ENCODE measurements at places on chromosomes 12 and 14. TPM values are rescaled to one million over a fixed set of nuclear protein-coding genes. Genes with fewer than 3 reads are reported as not detected.

The CMA1 gene
- not detected for total RNA-seq

DNA sequence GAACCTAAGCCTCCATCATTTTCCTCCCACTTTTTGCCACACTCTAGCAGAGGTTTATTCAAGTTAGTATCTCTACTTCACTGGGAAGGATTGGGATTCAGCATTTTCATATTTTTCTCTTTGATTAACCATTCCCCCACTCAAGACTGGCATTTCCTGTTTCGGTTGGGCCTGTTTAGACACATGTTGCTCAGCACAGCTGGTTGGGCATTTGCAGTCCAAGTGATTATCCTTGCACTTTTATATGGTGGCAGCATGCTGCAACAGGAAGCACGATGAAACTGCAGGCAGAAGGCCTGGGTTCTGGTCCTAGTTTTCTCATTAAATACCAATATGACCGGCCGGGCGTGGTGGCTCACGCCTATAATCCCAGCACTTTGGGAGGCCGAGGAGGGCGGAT is 182.9 kb upstream of the GRIN2B start:
- no peak for DNase-seq

The LTBP2 gene
- 189 TPM for total RNA-seq

The KRAS gene
- 26.5 TPM for total RNA-seq

- DNase-seq = no peak
Measured at GRCh38 chr12:1103632-1104031, 112.6 kb downstream of the ERC1 start.

The CD163L1 gene
- 1.2 TPM for total RNA-seq

GRCh38 chr12:7264538-7264937 is 39.3 kb upstream of the ACSM4 start:
- no peak for DNase-seq

The FAM186B gene
- 0.42 TPM for total RNA-seq

DNA sequence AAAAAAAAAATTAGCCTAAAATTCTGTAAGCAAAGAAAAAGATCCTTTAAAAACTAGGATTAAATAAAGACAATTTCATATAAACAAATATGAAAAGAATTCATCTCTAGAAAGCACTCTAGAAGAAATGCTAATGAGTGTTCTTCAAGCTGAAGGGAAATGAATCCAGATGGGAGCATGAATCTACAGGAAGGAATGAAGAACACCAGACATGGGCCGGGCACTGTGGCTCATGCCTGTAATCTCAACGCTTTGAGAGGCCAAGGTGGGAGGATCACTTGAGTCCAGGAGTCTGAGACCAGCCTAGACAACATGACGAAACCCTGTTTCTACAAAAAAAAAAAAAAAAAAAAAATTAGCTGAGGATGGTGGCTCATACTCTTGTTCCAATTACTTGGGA is 297.2 kb downstream of the FBXL14 start:
- no peak for DNase-seq

DNA sequence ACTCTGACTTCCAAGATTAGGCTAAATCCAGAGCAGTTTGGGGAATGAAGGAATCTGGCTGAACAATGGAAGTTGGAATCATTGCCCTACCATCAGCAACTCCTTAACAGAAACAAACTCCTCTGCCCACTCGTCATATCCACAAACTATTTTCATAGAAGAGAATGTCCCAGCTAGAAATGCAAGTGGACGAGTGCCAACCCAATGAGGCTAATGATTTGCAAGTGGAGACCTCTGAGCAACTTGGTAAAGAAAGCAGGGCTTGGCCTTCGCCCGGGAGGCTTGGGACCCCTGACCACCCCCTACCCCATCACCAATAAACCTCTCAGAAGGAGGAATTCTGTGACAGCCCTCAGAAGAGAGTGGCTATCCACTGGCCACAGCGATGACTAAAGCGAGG is 40.0 kb upstream of the DDX11 start:
- DNase-seq = no peak

GRCh38 chr12:93139028-93139665 is 210.1 kb upstream of the EEA1 start:
- DNase-seq = no peak

DNA sequence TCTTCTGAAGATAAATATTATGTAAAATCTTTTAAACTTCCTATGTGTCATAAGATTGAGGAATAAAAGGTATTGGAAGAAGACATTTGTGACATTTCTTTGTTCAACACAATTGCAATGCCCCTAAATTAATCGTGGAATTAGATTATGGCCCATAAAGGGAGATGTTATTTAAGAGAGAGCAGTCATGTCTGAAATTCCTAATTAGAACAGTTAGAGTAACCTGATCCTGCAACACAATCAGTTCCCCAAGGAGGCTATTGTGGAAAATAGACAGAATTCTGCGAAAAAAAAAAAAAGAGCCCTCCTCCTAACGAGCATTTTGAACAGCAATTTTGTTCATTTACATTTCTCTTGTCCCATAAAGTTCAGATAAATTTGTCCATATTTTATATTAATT is 339.5 kb downstream of the PAWR start:
- DNase-seq = no peak

GRCh38 chr14:48686650-48687049 is 899.5 kb downstream of the RPS29 start:
- no peak for DNase-seq

DNA sequence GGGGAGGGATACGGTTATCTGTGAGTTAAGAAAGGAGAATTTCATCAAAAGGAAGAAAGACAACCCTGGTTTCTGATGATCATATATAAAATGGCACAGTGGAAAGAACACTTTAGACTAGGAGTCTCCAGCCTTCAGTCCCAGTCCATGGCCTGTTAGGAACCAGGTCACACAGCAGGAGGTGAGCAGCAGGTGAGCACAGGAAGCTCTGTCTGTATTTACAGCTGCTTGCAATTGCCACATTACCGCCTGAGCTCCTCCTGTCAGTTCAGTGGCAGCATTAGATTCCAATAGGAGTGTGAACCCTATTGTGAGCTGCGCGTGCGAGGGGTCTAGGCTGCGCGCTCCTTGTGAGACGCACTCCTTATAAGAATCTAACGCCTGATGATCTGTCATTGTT is 137.9 kb downstream of the BTG1 start:
- DNase-seq = no peak

GRCh38 chr12:2443776-2444175 is 351.0 kb upstream of the FKBP4 start:
- DNase-seq = no peak

The RAD51AP1 gene
- total RNA-seq = 4.8 TPM

- DNase-seq = peak; percentile 30
Measured at GRCh38 chr12:84911271-84912197, 1.1 kb downstream of the SLC6A15 start.

DNA sequence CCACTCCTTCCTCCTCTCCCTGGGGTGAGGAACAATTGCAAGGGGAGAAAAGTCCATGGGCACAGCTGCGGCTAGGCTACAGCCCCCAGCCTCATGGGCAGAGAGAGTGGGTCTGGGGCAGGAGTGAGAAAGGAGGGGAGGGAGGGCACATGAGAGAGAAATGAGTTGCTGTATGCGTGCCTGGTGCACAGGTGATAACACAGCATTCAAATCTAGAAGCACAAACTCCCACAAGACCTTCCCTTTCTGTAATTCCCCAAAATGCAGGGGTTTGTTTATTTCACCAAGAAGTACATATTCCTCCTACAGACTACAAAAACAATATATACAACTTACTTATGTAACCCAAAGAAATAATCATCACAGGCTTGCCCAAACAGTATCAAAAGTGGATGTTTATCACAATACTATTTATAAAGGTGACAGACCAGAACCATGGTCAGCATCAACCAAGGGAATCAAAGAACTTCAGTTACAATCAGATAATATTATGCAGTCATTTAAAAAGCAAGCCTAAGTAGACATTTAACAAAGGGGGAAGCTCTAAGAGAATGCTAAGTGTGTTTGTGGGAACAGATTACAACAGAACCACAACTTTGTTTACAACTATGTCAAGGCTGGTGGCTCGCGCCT is 54.2 kb downstream of the ITPK1 start:
- DNase-seq = no peak

The LMNTD1 gene
- not detected for total RNA-seq

DNA sequence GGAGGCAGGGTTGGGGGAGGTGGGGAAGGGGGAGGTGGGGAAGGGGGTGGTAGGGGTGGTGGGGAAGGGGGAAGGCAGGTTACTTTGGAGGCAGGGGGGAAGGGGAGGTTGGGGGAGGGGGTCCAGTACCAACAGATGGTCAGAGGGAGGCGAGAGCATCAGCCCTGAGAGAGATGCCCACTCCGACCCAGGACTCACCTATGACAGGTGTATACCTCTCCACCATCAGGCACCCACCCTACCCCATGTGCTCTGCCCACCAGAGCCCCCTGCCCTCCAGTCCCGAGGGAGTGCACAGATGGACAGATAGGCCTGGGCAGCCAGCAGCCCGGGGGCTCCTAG is 18.6 kb downstream of the JAG2 start:
- DNase-seq = no peak

- DNase-seq = no peak
Measured at GRCh38 chr14:68527329-68527851, 265.5 kb downstream of the ZFP36L1 start.
